ENCODE measurements at places on chromosomes 7 and 10.

DNA sequence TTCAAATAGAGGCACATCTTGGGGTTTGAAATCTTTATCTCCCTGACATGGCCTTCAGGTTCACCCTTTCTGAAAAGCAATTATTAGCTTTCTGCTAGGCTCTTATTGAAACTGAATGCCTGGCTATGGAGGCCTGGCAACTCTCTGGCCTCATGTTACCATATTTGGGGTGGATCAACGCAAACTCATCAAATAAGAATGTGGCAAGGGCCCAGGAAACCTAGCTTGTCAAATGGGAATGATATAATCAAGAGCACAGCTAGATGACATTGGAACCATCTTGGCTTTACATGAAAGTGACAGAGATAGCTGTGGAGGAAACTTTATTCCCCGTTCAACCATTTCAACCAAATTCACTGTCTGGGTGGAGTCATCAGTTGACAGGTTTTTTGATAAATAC is 202.8 kb upstream of the SMIM30 start:
- no peak for DNase-seq

- no peak for DNase-seq
Measured at GRCh38 chr10:71135236-71135635, 77.1 kb upstream of the UNC5B start.

- DNase-seq, result peak; percentile 69
Measured at GRCh38 chr10:124539935-124540641, 78.5 kb downstream of the LHPP start.

GRCh38 chr10:69317626-69318105 is 39.4 kb downstream of the HK1 start:
- DNase-seq, result no peak

DNA sequence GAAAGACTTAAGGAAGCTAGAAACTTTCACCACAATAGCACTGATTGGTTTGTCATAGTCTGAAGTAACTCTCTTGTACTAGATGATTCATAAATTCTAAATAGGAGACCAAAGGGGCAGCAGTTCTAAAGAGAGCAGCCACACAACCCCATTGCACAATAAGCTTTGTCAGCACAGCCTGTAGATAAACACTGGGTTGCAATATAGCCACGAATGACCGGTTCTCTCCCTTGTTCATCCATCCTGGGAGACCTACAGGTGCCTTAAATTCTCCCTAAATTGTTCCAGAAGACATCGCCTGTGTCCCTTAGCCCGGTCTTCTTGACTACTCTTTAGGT is 167.0 kb downstream of the SNX13 start:
- DNase-seq, result no peak

- DNase-seq, result no peak
Measured at GRCh38 chr10:89470628-89471027, 56.3 kb downstream of the IFIT5 start.

DNA sequence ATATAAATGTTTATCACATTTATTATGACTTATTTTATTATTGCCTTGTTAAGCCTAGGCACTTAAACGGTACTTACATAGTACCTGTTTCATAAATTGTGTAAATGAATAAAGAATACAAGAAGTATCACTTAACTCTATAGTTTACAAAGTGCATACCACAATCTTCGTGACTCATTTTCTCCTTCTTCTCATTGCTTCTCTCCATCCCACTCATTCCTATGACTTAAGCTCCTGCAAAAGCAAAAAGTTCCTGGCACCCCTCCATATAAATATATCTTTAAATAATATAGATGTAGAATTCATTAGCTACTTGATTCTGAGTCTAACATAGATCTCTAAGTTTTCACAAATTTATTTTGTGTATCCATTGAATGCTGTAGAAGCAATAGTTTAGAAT is 1382.0 kb upstream of the CELF2 start:
- no peak for DNase-seq

Data from T-cell (primary cell).